ENCODE measurements at places on chromosomes 5 and 9. TPM values are rescaled to one million over a fixed set of nuclear protein-coding genes. Genes with fewer than 3 reads are reported as not detected.

The NEK6 gene
- total RNA-seq: 3.3 TPM

The LMNB1 gene
- 210 TPM for total RNA-seq

The BSPRY gene
- total RNA-seq: 11.4 TPM

The PCDHB12 gene
- not detected for total RNA-seq

The PCDHGA4 gene
- 0.74 TPM for total RNA-seq

The TRIM23 gene
- total RNA-seq: 10.1 TPM

The GBGT1 gene
- total RNA-seq: 14.3 TPM

The ADAMTS6 gene
- 1.1 TPM for total RNA-seq

The FKBP15 gene
- total RNA-seq: 43.7 TPM

The ANKRD18A gene
- 5.0 TPM for total RNA-seq

The SCGB3A2 gene
- not detected for total RNA-seq

The CNTNAP3B gene
- total RNA-seq: not detected

The LCN10 gene
- total RNA-seq: 0.07 TPM

The EGFLAM gene
- not detected for total RNA-seq

The SLC25A2 gene
- 0.56 TPM for total RNA-seq

The CD274 gene
- total RNA-seq: 42.6 TPM

The SLC36A2 gene
- total RNA-seq: not detected

The ACSL6 gene
- 26.6 TPM for total RNA-seq

The SIT1 gene
- 218 TPM for total RNA-seq

The CCIN gene
- 0.17 TPM for total RNA-seq
